ENCODE measurements at places on chromosomes 7 and 10.

- no peak for DNase-seq
Observed at GRCh38 chr7:1546274-1546908, 9.6 kb downstream of the TMEM184A start.

GRCh38 chr10:77889277-77889903, 37.2 kb downstream of the DLG5 start:
- no peak for DNase-seq

- no peak for DNase-seq
Observed at GRCh38 chr7:132604121-132604520, 27.9 kb upstream of the PLXNA4 start.

DNA sequence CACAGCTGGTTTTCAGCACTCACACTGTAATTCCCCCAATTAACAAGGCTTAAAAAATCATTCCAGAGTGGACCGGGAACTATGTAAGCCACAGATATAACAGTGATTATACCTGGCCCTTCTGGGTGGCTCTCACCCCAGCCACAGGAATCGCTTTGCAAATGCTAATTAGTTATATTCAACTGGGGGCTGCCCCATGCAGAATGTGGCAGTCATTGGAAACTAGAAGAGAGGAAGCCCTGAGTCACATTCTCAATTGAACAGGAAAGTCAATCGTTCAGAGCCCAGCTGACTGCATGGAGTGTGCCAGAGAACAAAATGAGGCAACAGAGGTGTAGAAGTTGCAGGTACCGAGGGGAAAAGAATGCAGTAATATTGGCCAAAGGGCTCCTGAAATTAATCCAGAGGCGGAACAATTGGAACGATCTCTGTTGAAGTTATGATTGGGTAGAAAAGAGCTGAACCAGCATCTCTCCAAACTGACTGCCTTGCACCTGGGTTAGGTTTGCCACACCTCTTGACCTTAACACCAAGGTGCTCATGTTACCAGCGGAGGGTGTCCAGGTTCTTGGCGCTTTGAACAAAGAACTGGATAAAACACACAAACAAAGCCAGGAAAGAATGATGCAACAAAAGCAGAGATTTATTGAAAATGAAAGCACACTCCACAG, 909.7 kb upstream of the AUTS2 start:
- peak; percentile 32 for DNase-seq

DNA sequence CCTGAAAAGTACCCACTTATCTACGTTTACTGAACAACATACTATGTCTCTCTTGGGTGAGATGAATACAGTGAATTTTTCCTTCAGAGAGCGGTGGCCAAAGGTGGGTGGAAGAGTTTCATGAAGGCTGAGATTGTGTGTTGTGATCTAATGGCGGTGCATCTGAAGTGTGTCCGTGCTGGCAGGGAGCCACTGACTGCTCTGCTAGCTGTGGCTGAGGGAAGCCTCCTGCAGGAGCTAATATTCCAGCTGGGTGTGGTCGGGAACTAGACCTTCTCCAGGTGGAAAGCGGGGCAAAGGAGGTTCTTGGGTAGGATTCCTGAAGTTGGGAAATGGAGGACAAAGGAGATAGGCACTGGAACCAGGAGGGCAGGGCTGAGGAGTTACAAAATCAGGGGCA, 69.2 kb upstream of the GRB10 start:
- no peak for DNase-seq

DNA sequence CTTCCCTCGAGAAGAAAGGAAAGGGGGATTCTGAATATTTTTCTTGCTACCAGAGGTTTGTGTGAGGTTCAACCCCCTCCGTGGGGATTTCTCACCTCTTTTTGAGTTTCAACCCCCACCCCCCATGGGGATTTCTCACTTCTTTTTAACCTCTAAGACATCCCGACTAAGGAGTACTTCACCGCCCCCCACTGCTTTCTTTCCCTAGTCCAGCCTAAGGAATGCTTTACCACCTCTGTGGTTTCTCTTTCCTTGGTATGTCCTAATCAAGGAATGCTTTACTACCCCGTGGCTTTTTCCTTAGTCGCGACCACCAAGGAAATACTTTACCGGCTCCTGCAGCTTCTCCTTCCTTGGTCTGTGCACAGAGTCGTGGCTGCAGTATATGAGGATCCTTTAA, 149.4 kb downstream of the LYZL1 start:
- no peak for DNase-seq

DNA sequence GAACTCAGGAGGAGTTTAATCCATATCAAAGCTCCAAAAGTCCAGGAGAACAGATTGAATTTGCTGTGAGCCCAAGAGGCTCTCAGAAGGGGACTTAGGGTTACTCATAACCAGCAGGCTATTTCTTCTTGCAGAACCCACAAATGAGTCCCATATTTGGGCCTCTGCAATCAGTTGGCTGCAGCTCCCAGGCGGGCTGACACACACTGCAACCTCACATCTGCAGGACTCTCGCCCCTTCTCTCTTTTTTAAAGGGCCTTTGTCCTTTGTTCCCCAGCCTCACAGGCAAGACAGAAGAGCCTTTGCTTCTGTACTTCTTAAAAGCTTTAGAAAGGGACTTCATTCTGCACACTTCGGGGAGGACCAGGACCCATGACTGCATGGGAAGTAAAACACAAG, 26.7 kb downstream of the CREB3L2 start:
- DNase-seq: no peak

DNA sequence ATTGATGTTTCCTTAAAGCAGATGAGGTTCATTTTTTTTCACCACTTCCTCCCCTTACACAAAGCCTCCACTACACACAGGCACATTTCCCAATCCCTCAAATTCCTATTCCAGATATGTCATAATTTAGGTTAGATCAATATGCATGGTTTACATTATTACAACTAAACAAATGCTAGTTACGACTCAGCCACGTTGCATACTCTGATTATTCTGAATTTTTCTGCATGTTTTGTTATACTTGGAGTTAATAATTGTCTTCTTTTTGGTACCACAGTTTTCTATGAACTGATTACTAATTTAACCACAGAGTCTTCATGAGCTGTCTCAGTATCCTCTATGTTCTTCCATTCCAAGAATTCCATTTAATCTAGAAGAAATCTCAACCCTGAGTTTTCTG, 4.4 kb upstream of the BICC1 start:
- DNase-seq: no peak

DNA sequence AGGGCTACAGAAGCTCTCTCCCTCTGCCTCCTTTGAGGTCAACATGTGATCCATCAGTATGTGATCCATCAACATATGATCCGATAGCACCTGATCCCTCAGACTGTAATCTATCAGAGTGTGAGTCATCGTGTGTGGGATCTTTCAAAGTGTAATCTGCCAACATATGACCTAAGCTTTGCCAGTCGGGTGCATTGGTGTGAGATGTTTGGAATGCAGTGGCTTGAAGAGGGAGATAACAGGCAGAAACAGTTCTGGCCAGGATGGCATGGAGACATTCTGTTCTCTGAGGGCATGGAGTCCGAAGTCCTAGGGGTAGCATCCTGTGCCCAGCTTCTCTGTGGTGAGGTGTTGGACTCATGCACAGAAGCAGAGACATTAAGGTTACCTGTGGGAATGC, 217.7 kb upstream of the ETV1 start:
- DNase-seq: no peak
